Occipital lobe (tissue), 3 donors: ENCODE measurements at places on chromosomes 7 and 10.
A peak's percentile ranks its signal among the peaks of the same experiment; 100 is the strongest.

DNA sequence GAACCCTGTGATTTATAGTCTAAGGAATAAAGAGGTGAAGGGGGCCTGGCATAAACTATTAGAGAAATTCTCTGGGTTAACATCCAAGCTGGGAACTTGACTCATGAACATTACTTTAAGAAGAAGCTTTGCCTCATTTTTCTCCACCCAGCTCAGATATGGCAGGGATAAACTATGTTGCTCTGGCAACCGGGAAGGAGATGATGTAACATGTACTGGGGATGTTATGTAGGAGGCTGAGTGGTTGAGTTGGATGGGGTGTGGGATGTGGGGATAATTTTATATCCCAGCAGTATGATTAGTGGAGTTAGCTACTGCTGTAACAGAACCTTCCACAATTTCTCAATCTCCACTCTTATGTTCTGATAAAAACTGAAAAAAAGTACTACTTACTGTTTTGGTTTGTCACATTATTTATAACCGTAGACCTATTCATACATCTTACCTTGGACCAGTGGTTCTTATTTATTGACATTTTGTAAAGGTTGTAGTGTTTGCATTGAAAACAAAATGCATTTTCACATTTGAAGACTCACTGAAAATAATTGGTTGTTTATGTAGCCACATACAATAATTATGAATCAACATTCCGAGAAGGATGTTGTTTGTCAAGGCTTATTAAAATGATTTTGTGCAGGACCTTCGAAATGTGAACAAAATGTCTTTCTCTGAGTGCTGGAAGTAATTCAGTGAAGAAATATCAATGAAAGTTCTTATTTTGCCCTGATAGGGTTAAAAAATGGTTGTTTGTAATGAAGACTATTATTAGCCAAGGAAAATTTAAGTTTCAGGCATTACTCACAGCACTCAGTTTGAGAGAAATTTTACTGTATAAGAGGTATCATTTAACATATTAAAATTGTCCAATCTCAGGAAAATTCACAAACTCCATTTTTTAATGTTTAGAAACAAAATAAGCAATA, 1.3 kb downstream of the OR2F2 start:
- peak; percentile 18 for DNase-seq

GRCh38 chr10:35822316-35822715, 180.2 kb upstream of the FZD8 start:
- peak; percentile 51 for DNase-seq

DNA sequence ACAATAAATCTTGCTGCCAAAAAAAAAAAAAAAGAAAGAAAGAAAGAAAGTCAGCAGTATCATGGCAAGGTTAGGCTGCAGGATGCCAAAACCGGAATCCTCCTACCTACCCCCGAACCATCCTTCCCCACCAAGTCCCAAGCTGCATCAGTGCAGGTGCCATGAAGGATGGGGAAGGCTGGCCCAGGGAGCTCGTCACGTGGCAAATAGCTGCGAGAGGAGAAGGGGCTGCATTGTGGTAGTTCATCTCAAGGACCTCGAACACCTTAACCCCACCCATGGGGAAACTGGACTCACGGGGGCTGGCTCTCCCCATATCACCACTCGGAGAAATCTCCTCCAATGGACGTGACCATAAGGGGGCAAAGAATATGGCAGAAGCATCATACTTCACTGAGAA, 86.2 kb downstream of the TACC2 start:
- no peak for DNase-seq

- no peak for DNase-seq
Measured at GRCh38 chr7:46835556-46835955, 746.4 kb downstream of the TNS3 start.

DNA sequence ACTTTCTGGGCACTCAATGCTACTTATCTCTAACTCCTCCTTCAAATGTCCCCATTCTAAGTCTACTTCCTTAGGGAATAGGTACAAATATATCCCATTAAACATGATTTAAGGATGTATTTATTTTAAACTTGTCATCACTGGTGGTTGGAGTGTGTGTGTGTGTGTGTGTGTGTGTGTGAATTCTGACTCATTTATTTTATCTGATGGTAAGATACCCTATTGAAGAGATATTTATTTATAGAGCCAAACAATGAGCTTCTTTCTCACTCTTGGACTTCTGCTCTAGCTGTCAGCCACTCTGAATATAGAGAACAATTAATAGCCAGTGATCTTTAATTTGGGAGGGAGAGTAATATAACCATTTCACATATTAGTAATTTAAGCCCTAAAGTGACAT, 17.8 kb upstream of the MAGI2 start:
- DNase-seq = no peak

DNA sequence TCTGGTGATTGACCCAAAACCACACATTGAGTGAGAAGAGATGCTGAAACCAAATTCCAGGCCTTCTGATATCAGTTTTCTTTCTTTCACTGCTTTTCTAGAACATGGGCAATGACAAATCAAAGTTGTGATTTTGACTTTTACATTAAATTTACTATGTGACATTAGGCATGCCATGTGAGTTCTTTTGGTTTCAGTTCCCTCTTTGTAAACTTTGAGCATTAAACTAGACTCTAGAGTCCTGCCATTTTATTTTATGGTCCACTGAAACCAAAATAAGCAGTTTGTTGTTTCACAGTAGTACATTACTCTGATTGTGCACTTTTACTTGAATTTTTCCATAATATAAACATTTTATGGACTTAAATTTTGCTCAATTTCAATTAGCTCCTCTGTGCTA, 381.1 kb upstream of the SEMA3D start:
- DNase-seq = no peak

- DNase-seq = no peak
Measured at GRCh38 chr10:70404787-70405036, 767 bp downstream of the EIF4EBP2 start.

- no peak for DNase-seq
Measured at GRCh38 chr7:25659841-25660240, 431.6 kb upstream of the NPVF start.

DNA sequence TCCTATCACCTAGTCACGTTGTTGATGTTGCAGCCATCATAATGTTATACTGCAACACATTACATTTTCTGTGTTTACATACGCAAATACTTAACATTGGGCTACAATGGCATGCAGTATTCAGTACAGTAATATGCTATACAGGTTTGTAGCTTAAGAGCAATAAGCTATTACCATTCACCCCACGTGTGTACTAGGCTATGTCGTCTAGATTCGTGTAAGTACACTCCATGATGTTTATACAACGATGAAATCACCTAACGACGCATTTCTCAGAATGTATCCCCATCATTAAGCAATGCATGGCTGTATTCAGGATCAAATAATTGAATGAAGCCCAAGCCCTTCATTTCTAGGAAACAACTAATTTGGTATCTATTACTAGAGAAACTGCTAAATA, 43.4 kb upstream of the C1GALT1 start:
- DNase-seq = no peak

DNA sequence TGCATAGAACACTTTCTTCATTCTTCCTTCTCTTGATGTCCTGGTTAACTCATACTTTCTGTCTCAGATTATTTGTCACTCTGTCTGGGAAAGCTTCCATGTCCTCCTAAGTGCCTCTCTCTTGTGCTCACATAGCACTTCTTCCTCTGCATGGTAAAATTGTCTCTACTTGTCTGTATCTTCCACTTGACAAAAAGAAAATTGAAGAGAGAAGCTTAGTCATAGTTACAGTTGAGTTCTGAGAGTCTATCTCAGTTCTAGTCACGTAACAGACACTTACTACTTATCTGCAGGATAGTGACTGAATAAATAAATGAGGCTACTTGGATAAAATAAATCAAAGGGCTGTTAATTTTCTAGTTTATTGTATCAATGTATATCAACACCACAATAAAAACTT, 458.1 kb downstream of the HTR7 start:
- DNase-seq = no peak

DNA sequence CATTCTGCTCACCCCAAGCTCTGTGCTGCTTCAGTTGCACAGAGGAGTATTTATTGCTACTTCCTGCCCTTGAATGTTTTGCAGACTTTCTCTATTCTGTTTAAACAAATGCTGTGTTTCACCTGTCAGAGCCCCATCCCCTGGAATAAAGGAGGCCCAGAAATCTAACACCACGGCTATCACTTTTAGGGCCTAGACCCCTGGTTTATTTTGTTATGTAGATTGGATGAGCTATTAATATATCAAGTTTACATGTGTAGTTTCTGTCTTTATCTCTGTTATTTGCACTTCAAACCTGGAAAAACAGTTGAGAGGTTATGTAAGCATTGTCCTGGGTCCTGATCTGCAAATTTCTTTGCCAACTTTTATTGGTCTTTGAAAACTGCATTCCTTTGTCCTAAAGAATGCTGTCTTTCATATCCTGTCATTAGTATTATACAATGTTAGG, 630.1 kb downstream of the PARD3 start:
- no peak for DNase-seq

GRCh38 chr10:110498982-110499795, 1.5 kb downstream of the DUSP5 start:
- no peak for DNase-seq

DNA sequence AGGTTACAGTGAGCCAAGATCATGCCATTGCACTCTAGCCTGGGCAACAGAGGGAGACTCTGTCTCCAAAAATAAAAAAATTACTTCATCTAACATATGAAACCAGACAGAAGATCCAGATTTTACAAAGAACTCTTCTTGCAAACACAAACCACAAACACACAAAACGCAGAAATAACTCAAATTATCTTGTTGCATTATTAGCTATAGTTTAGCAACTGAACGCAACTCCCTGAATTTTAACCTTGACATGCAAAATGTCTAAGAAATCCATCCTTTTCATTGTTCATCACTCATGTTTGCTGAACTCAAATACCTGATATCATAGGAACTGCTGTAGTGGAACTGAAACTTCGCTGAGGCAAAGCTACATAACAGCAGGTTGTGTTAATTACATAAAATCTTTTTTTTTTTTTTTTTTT, 64.1 kb downstream of the MICU1 start:
- DNase-seq = no peak

- no peak for DNase-seq
Measured at GRCh38 chr7:69105981-69106380, 492.3 kb upstream of the AUTS2 start.

DNA sequence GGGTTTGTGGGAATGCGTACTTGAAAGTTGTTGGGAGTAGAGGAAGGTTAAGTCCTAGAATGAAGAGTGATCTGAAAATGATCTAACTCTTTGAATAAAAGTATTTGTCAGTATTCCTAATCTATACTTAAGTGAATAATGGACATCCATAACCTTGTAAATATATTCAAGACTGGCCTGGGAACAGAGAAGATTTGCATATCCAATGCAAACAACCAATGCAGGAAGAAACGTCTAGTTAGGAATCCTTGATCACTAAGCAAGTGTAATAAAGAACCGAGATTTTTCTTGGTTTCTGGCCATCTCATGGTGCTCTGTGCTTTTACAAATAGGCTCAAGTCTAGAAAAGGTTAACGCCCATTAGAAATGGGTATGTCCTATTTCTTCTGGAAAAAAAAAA, 157.1 kb downstream of the RAB11FIP2 start:
- no peak for DNase-seq

DNA sequence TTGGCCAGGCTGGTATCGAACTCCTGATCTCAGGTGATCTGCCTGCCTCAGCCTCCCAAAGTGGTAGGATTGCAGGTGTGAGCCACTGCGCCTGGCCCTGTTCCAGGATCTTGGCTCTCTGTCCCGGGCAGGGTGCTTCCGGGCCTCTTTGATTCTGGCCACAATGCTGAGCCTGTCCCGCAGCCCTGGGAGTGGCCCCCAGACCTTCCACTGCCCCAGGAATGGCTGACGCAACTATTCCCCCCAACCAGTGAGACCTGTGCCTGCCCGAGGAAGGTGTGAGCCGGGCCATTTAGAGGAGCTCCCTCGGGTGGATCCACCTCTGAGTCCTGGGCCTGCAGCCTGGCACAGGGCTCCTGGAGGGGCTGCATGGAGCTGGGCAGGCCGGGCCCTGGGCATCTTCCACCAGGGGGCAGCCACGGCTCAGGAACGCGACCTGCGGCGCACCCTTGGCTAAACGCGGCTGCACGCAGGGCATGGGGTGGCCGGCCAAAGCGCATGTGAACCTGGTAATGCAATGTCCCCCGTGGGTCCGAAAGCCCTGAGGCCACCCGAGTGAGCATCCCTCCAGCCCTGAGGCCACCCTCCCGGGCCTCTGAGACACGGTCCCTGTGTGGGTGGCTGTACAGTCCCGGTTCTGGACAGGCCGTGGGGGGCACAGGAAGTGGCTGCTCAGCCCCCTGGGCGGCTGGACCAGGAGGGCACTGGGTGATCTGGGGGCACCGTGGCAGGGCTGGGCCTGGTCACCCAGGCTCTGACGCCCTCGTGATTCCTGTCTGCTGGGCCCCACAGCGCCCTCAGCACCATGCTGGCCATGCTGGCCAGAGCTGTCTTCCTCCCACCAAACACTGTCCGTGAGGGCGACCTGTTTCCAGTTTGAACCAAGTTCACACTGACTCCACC, 24.8 kb downstream of the GRIFIN start:
- DNase-seq = peak; percentile 46

GRCh38 chr10:102368077-102368476, 27.4 kb upstream of the NFKB2 start:
- no peak for DNase-seq

- no peak for DNase-seq
Measured at GRCh38 chr7:27210441-27211083, 10.7 kb upstream of the HOXA13 start.

- DNase-seq = no peak
Measured at GRCh38 chr10:48574322-48574796, 30.5 kb downstream of the ARHGAP22 start.

GRCh38 chr7:128387216-128388144, 22.3 kb downstream of the IMPDH1 start:
- DNase-seq = peak; percentile 65

DNA sequence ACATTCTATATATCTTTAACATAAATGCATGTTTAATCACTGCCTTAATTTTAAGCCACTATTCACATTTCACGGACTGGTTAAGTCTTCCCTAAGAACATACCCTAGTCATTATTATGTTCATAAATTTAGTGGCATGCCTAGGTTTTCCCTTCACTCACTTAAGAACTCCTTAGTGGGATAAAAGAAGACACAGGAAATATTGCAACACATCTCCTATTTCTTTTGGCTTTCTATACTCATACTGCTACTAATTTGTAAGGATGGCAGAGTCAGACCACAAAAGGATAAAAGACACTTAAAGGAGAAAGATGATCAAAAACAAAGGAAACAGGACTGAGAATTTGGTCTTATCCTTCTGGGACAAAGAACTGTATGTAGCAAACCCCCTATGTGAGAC, 951.4 kb downstream of the SORCS3 start:
- no peak for DNase-seq

DNA sequence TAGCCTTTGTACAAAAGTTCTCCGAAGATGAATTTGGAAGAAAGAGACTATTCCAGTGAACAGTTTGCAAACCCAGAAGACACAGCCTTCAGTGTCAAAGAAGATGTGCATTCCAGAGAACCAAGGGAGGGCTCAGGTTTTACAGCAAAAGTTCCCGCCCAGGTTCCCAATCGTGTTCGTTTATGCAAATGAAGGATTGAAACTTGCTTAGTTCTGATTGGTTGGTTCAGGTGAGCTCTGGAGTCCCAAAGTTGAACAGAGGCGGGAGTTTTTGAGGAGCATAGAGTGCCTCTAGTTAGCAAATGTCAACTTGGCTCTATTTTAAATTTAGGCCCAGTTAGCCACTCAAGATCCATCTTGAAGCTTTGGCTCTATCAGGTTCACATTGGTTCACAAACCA, 51.3 kb downstream of the TMEM270 start:
- no peak for DNase-seq
